Activated CD4-positive, alpha-beta T cell treated with anti-CD3 and anti-CD28 coated beads for 1 hour (primary cell): ENCODE measurements at places on chromosomes 16 and 17.

GRCh38 chr16:12527071-12527470, 276.6 kb downstream of the CPPED1 start:
- no peak for DNase-seq

DNA sequence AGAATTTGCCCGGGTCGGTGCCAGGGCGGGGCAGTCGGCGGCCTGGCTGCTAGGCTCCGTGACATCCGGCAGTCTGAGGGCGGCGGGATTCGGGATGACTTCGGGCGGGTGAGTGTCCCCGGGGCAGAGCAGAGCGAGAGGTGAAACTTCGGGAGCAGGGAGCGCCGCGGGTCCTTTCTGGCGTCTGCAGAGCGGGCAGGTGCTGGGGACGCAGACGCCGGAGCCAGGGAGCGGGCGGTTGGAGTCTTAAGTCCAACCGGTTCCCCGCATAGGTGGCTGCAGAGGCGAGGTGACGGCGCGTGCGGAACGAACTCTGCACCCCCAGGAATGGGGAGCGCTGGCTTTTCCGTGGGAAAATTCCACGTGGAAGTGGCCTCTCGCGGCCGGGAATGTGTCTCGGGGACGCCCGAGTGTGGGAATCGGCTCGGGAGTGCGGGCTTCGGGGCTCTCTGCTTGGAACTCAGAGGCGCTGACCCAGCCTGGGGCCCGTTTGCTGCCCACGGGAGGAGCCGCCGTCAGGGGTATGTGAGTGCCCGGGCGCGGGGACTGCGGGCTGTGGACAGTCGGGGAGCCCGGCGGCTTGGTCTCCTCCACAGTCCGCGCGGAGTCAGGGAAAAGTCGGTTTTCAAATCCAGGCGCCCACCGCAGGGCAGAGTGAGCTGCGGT, at the start of gene B4GALNT2:
Gene B4GALNT2 (plus strand): TSS at position 71 of the 666 bp plus-strand sequence. CDS start 24 bp downstream, at position 95.
- DNase-seq, result no peak

- DNase-seq, result no peak
Measured at GRCh38 chr16:68425498-68426346, 22.6 kb downstream of the SMPD3 start.

GRCh38 chr16:22065252-22065651, 27.1 kb upstream of the VWA3A start:
- no peak for DNase-seq

DNA sequence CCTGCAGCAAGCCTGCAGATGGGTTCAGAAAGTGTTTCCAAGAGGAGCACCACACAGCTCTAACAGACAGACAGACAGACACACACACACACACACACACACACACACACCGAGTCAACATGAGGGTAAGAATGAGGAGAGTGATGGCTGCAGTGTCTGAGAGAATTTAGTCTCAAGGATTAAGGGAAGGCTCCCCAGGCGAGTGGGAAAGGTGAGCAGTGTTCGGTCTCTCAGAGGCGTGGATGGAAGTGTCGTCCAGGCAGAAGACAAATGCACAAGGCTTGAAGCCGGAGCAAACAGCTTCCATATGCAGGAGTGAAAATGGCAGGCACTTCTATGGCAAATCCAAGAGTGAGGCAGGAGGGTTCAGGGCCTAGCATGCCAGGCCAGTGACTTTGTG, 770.1 kb downstream of the KCNJ18 start:
- no peak for DNase-seq

DNA sequence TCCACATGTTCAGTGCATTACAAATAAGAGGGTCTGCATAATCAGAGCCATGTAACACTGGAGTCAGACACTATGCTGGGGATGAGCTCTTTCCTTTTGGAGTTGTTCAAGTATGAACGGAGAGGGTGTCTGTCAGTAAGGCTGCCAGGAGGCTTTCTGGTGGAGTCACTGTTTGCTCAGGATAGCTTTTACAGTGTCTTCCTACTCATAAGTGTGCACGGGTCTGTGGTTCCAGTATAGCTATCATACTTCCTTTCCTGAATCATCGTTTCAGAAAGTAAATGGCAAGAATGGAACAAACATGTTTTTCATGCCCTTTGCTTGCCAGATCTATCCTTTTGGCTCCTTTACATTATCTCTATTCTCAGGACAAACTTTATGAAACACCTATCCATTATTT, 152.7 kb upstream of the CDH11 start:
- no peak for DNase-seq

GRCh38 chr17:65898651-65899050, 293.3 kb downstream of the CEP112 start:
- DNase-seq, result no peak

DNA sequence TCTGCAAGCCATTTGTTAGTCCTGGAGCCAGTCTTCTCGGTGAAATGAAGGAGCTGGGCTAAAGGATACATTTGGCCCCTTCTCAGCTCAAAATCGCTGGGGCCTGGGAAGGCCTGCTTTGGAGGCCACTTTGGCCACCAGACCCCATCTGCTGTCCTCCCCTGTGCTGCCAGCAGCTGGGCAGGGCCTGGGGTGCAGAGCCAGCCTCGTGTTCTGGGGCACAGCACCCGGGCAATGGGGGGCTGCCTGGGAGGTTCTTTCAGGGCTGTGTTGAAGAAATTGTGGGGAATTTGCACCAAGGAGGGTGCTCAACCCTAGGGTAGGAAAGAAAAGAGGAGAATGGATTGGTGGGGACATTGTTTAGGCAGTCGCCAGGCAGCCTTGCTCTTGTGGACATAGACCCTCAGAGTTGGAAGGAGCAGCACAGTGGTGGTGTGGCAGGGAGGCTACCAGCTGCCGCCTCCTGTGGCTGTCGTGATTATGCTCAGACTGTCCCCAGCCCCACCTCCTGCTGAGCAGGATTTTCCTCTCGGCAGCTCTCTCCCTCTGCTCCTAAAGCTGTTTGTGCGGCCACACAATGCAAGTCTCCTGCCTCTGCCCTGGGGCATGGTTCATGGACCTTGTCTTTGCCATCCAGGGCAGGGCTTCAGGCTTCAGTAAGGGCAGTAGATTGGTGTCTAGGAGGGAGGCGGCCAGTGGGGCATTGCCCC, 174.8 kb downstream of the NTN1 start:
- DNase-seq, result no peak

- DNase-seq, result no peak
Measured at GRCh38 chr16:56542039-56542438, 22.2 kb upstream of the BBS2 start.

- no peak for DNase-seq
Measured at GRCh38 chr17:5628262-5628661, 44.0 kb upstream of the NLRP1 start.

DNA sequence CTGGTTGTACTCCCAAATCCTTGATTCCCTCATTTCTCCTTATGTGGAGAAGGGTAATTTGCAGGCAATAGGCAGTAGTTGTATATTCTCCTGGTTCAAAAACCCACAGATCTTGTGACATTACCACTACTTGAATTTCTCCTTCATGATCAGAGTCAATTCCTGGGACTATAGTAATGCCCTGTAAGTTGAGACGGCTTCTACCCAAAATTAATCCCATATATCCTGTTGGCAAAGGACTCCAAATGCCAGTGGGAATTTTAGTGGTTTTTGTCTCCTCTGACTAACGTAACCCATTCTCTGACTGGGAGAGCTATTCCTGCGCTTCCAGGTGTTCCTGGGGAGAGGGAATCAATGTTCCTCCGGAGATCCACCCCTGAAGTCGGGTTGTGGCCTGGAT, 11.6 kb upstream of the ZNF689 start:
- no peak for DNase-seq

GRCh38 chr16:67278773-67279295, 498 bp upstream of the PLEKHG4 start:
- DNase-seq, result peak; percentile 17

DNA sequence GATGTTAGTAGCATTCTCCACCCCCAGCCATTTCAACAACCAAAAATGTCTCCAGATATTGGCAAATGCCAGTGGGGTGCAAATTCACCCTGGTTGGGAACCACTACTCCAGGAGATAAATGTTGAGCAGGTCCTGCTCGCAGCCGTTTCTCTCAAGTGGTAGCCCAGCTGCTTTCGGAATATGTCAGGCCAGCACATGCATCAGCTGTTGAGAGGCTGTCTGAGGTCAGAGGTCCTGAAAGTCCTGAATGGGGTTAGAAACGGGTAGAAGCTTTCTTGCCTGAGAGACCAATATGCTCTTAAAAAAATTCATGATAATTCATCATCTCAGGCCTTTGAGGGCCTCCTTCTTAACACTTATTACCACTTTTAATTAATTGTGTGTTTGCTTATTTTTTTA, 31.0 kb downstream of the TEKT5 start:
- no peak for DNase-seq

- DNase-seq, result no peak
Measured at GRCh38 chr17:75592348-75593020, 4.9 kb downstream of the MYO15B start.

DNA sequence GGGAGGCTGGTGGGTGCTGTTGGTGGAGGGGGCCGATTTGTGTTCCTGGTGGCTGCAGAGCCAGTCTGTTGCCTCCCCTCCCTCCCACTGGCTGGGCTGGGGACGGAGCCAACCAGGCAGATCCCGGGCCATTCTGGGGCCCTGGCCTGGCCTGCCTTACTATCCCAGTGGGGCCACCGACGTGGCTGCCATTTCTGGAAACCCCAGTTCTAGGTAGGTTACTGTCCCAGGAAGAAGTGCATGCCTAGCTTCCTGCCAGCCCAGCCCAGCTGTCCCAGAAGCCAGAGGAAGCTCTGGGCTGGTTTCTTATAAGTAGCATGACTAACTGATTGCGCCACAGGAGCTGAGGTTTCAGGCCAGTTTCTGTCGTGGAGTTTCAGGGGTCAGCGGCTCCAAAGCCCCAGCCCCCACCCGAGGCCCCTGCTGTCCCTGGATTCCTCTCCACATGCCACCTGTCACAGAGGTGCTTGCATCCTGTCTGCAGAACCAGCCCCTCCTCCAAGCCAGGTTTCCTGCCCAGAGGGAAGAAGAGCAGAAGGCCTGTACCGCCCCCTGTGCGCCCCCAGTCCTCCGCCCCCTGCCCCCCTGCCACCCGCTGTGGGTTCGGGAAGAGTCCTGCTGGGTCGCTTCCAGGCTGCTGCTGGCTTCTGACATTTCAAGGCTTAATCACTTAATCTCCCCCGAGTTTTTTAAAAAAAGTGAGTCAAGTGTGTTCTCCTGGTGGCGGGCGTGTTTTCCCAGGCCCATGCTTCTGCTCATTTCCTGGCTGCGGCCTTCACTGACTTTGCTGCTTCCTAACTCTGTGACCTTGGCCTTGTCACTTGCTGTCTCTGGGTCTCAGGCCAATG, 13.2 kb downstream of the IL4R start:
- DNase-seq, result no peak

DNA sequence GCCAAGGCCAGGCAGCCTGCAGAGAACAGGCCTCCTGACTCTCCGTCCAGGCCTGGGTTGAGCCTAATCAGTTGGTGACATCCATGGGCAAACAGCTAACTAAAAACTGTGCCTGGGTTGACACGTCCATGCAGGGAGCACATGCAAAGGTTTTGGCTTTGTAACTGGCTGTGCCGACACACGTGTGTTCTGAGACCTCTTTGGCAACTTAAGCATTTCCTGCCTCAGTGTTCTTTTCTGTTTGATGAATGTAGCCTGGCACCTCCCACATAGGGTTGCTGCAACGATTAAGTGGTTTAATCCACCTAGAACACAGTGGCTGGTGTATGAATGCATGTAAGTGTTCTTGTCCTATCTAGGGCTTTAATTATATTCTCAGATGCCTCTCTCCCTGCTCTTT, 3.2 kb downstream of the BCO1 start:
- no peak for DNase-seq

DNA sequence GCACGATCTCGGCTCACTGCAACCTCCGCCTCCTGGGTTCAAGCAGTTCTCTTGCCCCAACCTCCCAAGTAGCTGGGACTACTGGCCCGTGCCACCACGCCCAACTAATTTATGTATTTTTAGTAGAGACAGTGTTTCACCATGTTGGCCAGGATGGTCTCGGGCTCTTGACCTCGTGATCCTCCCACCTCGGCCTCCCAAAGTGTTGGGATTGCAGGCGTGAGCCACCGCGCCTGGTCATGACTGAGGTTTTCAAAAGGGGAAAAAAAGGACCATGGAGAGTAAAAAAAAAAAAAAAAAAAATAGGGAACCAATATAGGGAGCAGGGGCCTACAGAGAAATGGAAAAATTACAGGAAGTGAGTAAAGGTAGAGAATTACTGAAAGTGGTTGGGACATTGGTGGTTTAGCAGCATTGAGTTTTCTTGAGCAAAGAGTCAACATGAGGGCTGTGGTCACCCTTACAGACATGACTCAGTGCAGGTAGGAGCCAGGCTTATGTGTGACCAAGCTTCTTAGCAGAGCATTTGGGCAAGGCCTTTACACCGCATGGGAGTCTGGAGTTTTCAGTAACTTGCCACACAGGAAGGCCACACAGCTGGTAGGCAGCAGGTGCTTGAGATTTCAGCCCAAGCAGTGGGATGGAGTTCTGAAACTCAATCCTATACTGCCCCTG, 447.3 kb downstream of the HS3ST3B1 start:
- DNase-seq, result no peak

GRCh38 chr17:78412403-78412802, 34.0 kb downstream of the PGS1 start:
- DNase-seq, result no peak

GRCh38 chr17:59800530-59800942, 92.2 kb downstream of the TUBD1 start:
- DNase-seq, result no peak

- DNase-seq, result no peak
Measured at GRCh38 chr16:54055191-54055590, 231.4 kb downstream of the IRX3 start.

DNA sequence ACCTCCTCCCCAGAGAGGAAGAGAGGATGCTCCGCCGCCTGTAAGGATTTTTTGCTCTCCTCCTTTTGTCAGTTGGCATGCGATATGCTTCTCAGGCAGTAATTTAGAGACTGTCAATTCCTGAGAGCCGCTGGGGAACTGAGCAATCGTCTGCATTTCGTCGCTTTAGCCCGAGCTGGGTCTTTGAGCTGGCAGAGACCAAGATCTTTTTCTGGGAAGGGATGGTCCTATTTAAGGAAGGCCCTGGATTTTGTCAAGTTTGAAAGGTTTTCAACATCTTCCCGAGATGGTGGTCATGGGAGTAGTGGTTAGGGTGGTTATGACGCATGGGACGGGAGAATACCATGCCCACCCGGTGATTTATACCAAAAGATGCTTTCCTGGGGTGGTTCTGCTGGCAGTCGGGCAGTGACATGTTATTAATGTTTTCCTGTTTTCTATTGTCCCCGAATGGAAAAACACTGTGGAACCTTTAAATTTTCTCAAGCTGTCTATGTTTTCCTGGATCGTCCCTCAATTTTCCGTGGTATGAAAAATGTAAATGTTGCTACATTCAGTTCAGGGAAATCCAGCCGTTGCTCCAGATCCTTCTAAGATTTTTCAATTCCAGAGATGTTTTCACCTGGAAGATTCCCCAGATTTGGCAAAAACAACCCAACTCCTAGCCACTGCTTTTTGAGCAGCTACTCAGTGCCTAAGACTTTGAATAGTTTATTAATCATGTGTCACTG, 586.4 kb downstream of the MAF start:
- no peak for DNase-seq

DNA sequence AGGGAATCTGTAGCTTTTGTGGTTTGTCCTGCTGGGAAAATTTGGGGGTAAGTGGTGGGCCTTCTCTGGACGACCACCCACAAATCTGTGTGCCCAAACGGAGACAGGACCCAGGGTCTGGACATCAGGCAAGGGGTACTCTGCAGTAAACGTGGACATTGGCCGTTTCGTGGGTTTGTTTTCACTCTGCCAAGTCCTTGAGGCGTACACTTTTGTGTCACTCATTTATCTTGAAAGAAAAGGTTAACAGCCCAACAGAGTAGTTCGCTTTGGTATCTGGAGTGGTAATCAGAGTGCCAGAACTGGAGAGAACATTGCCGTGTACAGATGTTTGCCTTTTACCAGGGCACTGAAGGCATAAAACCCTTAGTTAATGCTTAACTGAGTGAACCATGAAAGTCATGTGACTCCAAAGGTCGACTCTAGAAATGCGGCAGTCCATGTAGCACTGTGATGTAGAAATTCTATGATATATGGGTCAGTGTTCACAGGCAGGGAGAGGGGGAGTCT, 15.4 kb downstream of the NAA60 start:
- no peak for DNase-seq
